Stimulated activated CD4-positive, alpha-beta T cell treated with anti-CD3 and anti-CD28 coated beads, Interleukin-12 subunit alpha, Interleukin-12 subunit beta, amount 100 ng/mL, for 24 hours (primary cell): ENCODE measurements at places on chromosomes 12 and 14.

GRCh38 chr14:87994974-87995373 is 2.0 kb upstream of the GALC start:
- DNase-seq, result no peak

DNA sequence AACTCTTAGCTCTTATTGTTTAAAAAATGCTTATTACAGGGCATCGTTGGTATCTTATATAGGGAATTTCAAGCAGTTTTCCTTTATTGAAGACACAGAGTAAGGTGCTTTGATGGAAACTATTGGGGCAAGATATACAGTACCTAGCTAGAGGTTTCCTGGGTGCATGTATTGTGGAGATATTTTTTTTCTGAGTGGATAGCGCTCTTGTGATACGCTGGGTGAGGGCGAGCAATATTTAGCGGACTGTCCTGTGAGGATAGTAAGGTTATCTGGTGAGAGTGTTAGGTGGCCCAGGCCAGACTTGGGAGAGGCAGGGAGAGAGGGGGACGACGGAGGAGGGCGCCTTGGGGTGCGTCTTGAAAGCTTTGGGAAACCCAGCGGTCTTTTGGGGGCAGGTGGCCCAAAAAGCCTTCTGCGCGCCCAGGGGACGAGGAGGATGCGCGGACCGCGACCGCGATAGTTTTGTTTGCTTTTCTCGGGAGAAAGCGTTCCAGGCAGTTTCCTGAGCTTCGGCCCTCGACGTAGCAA is 596 bp upstream of the BICD1 start:
- no peak for DNase-seq

DNA sequence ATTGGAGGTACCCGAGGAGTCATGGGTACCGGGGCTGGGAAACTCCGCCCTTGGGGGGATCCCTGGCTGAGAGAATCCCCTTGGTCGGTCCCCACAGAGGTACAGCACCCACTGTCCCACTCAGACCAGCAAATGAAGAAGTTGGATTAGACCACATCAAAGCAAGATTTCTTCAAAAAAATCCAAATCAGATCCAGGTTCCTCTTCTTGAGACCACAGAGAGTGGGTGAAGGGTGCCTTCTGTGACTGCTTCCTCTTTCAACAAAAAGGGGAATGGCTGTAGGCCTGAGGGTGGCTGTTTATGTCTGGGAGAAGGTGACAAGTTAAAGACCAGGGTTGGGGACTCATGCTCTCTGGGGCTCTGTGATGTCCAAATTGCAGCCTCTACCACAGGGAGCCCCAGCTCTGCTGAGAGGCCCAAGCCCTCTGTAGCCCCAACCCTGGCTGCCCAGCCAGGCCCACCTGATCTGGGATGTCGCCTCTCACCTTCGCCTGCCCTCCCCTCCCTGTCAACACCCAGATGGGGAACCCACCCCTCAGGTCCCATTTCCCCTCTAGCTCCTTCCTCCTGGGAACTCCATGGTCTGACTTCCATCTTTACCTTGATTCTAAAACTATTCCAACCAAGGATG is 50.9 kb downstream of the ZFP36L1 start:
- no peak for DNase-seq

DNA sequence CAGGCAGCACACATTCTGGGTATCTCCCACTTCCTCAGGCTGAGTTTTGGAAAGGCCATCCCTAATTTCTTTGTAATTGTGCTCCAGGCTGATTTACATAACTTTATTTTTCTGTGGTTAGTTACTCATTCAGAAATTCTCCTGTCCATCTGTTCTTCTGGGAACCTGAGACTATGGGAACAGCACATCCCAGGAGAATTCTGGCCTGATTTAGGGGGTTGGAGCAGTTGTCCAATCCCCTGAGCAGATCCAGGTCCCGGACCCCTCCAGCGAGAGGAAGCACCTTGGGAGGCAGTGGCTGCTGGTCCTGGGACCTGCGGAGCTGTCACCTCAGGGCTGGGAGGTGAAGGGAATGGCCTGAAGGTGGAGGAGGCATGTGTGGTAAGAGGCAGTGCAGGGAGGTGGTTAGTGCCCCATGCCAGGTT is 40.4 kb downstream of the TSPAN9 start:
- no peak for DNase-seq

GRCh38 chr12:57012600-57013465 is 3.5 kb downstream of the TAC3 start:
- DNase-seq, result no peak

DNA sequence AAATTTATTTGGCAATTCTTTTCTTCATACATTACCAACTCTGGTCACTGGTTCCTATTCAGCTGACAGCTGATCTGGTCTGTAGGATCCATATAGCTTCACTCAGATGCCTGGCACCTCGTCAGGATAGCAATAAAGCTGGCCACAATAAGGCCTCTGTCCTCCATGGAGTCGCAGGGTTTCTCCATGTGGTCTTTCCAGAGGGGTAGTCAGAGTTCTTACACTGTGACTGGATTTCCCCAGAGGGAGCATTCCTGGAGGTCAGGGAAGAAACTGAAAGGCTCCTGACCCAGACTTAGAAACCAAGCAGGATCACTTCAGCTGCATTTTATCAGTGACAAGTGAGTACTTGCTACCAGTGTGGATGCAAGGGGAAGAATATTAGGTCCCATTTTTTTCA is 34.9 kb upstream of the SIX1 start:
- no peak for DNase-seq

DNA sequence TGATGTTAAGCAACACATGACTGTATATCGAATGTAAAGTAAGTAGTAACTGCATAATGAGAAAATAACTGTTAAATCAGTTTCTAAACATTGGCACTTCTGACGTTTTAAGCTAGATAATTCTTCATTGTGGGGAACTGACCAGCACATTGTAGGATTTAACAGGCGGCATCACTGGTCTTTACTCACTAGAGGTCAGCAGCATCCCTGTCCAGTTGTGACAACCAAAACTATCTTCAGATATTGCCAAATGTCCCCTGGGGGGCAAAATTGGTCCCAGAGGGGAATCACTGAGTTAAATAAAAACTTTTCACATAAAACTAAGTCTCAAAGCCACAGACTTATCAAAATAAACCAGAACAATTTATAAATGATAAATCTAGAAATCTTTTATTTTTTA is 65.3 kb downstream of the BLTP3B start:
- DNase-seq, result no peak

- DNase-seq, result no peak
Observed at GRCh38 chr14:63224196-63224595, 20.0 kb downstream of the RHOJ start.

- no peak for DNase-seq
Observed at GRCh38 chr12:93902736-93903562, 225.8 kb downstream of the CRADD start.

DNA sequence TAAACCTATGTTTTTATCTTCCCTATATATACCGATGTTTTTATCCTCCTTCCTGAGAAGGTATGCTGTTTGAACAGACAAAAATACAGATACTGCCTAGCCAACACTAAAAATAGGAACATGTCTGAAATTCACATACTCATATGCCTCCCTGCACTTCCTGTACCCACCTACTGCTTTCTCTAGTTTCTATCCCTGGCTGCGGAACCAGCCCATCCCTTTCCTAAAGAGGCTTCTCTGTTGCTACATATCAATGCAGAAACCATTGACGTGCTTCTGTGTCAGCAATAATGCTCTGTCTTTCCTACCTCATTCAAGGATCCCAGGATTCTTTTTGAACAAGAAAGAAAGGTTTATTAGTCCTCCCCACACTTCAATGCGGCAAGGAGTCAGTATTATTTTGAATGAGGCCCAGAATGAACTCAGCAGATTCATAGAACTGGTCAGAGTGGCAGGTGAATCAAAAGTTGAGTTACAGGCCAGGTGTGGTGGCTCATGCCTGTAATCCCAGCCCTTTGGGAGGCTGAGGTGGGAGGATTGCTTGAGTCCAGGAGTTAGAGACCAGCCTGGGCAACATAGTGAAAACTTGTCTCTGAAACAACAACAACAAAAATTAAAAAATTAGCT is 67.8 kb upstream of the NAP1L1 start:
- no peak for DNase-seq

DNA sequence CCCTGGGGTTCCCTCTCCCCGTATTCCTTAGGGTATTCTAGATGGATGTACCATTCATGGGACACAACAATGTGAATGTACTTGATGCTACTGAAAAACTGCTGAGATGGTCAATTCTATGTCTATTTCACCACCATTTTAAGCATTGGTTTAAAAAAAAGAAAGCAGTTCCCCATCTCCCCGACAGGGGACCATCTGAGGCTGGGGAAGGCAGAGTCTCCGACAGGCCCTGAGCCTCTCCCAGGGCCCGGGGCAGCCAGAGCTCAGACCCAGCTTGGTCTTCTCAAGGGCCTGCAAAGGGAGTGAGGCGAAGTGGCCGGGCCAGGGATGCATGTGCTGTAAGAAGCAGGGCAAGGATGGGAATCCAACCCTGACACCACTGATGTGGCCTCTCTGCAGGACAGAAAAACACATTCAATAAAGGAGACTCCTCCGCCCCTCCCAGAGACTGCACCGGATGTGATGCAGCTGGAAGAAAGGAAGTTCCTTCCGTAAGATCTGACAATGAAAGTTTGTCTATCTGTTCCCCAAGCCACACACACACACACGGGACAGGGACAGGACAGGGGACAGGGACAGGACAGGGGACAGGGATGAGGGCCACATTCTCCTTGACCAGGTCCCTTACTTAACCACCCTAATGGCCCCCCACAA is 234.1 kb downstream of the BCL11B start:
- no peak for DNase-seq

- DNase-seq, result no peak
Observed at GRCh38 chr14:70000601-70001000, 121.4 kb downstream of the SMOC1 start.

DNA sequence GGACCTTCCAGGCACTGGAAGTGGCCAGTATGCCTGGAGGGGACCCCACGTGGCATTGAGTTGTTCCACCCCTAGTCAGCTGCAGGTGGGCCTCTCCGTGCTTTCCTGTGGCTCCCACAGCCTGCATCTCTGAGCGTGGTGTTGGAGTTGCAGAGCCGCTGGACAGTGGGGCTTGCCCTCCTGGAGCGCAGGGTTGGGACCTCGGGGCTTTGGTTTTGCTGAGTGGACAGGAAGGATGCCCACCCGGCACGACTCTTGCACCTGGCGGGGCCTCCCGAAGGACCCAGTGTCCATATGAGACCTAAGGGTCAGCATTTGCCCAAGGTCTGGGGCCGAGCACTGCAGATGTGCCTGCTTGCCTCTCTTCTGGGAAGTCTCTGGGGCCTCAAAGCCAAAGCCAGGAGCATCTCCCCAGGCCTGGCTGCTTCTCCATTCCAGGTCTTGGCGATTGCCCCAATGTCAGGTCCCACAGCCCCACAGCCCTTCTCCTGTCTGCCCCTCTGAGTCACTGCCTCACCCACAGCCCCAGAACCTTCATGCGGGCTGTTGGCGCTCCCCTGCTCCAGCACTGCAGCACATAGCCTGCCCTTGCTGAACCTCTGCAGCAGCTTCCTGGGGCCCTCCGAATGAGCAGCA is 1.5 kb downstream of the PACS2 start:
- DNase-seq, result no peak

DNA sequence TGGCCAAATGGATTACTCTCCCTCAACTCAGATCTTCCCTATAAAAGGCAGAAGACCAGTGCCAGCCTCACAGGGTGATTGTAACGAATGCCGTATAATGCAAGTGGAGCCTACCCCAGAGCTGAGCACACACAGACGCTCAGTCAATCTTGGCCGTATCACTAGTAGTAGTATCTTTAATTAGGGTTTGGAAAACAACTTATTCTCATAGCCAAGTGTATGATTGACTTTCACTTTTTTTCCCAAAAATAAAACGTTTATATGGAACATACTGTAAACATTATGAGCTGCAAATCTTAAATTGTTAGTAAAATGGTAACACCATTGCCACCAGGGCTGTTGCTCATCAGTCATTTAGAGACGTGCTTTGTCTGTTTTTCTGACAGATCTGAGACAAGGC is 30.4 kb downstream of the PLEKHG7 start:
- no peak for DNase-seq
